ENCODE measurements at places on chromosomes 7 and 10. TPM values are rescaled to one million over a fixed set of nuclear protein-coding genes. Genes with fewer than 3 reads are reported as not detected.

DNA sequence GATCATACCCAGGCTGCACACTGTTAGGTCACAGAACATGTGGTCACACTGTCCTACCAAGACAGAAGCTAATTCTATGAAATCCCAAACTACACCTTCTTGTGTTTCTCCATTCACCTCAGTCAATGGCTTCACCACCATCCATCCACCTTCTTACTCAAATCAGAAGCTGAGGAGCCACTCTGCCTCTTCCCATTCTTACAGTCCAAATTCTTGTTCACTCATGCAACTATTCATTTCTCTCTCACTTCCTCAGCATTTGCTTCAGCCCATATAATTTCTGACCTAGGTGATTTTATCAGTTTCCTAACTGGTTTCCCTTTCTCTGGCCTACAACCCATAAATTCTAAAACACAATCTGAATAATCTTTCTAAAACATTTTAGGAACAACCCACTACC, 229.2 kb downstream of the LRRN3 start:
- DNase-seq = no peak
- H3K4me1 ChIP-seq = no peaks in the 10 kb centered on the region
- H3K4me3 ChIP-seq = no peak overlapping the region
- H3K27ac ChIP-seq = no peak overlapping the region

DNA sequence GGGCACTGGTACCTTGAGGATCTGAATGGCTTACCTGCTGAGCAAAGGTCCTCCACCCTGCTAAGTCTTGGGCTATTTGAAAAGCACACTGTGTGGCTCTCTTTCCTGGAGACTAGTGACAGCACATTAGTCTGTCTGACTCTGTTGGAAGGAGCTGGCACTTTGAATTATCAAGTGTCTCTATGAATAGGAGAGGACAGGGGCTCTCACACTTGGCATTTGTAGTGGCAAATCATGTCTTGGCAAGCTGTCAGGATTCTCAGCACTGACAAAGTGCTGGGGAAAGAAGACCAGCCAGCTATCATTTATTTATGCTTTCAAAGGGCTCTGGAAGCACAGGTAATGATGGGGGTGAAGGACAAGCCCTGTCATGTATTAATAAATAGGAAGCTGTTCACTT, 62.8 kb downstream of the MTPN start:
- H3K36me3 ChIP-seq = no peaks in the 10 kb centered on the region
- no peak overlapping the region for H3K4me3 ChIP-seq
- DNase-seq = no peak
- H3K27ac ChIP-seq = no peak overlapping the region
- no peaks in the 10 kb centered on the region for H3K4me1 ChIP-seq

- peak overlapping the region; percentile 10 for H3K27ac ChIP-seq
- H3K36me3 ChIP-seq = no peaks in the 10 kb centered on the region
- H3K4me1 ChIP-seq = no peaks in the 10 kb centered on the region
- DNase-seq = peak; percentile 87
- H3K27me3 ChIP-seq = no peaks in the 10 kb centered on the region
- H3K4me3 ChIP-seq = no peak overlapping the region
Observed at GRCh38 chr7:15839416-15840100, 153.1 kb upstream of the MEOX2 start.

DNA sequence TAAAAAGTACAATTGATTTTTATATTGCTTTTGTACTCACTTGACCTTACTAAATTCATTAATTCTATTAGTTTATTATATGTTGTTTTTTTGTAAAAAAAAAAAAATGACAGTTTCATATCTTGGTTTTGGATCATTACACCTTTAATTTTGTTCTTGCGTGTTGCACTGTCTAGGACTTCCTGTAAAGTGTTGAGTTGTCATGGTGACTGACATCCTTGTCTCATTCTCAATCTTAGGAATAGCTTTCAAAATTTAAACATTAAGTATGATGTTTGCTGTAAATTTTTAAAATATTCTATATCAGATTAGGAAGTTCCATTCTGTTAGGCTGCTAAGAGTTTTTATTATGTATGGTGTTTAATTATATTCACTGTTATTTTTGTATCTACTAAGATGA, 139.1 kb downstream of the ARHGAP12 start:
- H3K27ac ChIP-seq = no peak overlapping the region
- no peaks in the 10 kb centered on the region for H3K36me3 ChIP-seq
- no peak overlapping the region for H3K4me3 ChIP-seq
- DNase-seq = no peak
- no peaks in the 10 kb centered on the region for H3K4me1 ChIP-seq
- no peaks in the 10 kb centered on the region for H3K27me3 ChIP-seq

- peaks cover 93% of the 10 kb centered on the region for H3K27me3 ChIP-seq
- H3K36me3 ChIP-seq = no peaks in the 10 kb centered on the region
- no peak overlapping the region for H3K27ac ChIP-seq
- no peak for DNase-seq
- no peaks in the 10 kb centered on the region for H3K4me1 ChIP-seq
Observed at GRCh38 chr7:32070051-32070405, 179 bp downstream of the PDE1C start.

- DNase-seq = no peak
- H3K27ac ChIP-seq = no peak overlapping the region
- H3K36me3 ChIP-seq = peaks cover 48% of the 10 kb centered on the region
- H3K4me1 ChIP-seq = peaks cover 2% of the 10 kb centered on the region
Observed at GRCh38 chr7:135971366-135971725, 5.8 kb downstream of the MTPN start.

GRCh38 chr7:120966961-120967360, 16.4 kb downstream of the ING3 start:
- DNase-seq = no peak
- no peaks in the 10 kb centered on the region for H3K27me3 ChIP-seq
- peaks cover 53% of the 10 kb centered on the region for H3K36me3 ChIP-seq
- no peak overlapping the region for H3K27ac ChIP-seq
- H3K4me3 ChIP-seq = no peak overlapping the region
- no peaks in the 10 kb centered on the region for H3K4me1 ChIP-seq

GRCh38 chr7:137667633-137668387, 179.0 kb downstream of the DGKI start:
- no peaks in the 10 kb centered on the region for H3K36me3 ChIP-seq
- H3K27ac ChIP-seq = no peak overlapping the region
- DNase-seq = no peak
- no peak overlapping the region for H3K4me3 ChIP-seq
- H3K4me1 ChIP-seq = no peaks in the 10 kb centered on the region

DNA sequence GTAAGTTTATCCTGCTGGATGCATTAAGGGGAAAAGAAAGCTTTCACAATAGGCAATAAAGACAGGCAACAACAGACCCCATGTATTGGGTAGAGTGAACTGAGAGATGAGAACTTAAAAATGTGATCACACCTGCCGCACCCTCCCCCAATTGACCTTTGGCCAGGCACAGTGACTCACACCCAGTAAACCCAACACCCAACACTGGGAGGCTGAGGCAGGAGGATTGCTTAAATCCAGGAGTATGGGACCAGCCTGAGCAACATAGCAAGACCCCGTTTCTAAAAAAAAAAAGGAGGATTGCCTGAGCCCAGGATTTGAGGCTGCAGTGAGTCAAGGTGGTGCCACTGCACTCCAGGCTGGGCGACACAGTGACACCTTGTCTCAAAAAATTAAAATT, 86.9 kb downstream of the MPP7 start:
- DNase-seq = no peak
- no peaks in the 10 kb centered on the region for H3K36me3 ChIP-seq
- H3K27ac ChIP-seq = no peak overlapping the region
- no peak overlapping the region for H3K4me3 ChIP-seq

- H3K27ac ChIP-seq = no peak overlapping the region
- no peak for DNase-seq
- H3K4me3 ChIP-seq = no peak overlapping the region
Observed at GRCh38 chr7:137601642-137602041, 245.1 kb downstream of the DGKI start.

- no peak overlapping the region for H3K4me3 ChIP-seq
- H3K4me1 ChIP-seq = no peaks in the 10 kb centered on the region
- no peak overlapping the region for H3K27ac ChIP-seq
- no peaks in the 10 kb centered on the region for H3K27me3 ChIP-seq
Observed at GRCh38 chr7:40429826-40430225, 295.0 kb downstream of the SUGCT start.

GRCh38 chr10:105925045-105925785, 1239.3 kb downstream of the SORCS1 start:
- peaks cover 4% of the 10 kb centered on the region for H3K4me1 ChIP-seq
- peak; percentile 75 for DNase-seq
- no peaks in the 10 kb centered on the region for H3K36me3 ChIP-seq
- no peak overlapping the region for H3K4me3 ChIP-seq
- no peaks in the 10 kb centered on the region for H3K27me3 ChIP-seq

DNA sequence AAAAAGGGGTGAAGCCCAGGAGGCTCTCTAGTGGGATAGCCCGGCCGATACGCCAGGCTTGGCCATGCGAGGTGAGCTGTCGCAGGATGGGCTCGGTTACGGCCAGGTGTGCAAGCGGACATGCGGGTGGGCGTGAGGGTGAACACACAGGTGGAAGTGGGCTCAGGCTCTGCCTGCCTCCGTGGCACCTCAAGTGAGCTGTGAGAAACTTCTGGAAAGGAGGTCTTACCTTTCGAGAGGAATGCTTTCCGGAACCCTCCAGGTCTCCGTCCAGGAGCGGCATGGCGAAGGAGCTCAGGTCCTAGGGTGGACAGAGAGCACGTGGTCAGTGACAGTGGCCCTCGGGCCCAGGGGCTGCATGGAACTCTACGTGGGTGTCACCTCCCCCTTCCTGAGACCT, 90.7 kb downstream of the PRKAG2 start:
- no peak overlapping the region for H3K4me3 ChIP-seq
- no peaks in the 10 kb centered on the region for H3K36me3 ChIP-seq
- no peak for DNase-seq
- no peaks in the 10 kb centered on the region for H3K27me3 ChIP-seq
- no peak overlapping the region for H3K27ac ChIP-seq
- H3K4me1 ChIP-seq = peaks cover 7% of the 10 kb centered on the region

GRCh38 chr10:59868696-59869593, 37.4 kb downstream of the CCDC6 start:
- no peak for DNase-seq
- no peaks in the 10 kb centered on the region for H3K36me3 ChIP-seq

The OR2A1 gene
- not detected for total RNA-seq

The ERLIN1 gene
- total RNA-seq = 29.6 TPM

The MYH16 gene
- total RNA-seq = not detected

The TCAF2 gene
- 0.11 TPM for total RNA-seq

All from endodermal cell (in vitro differentiated cells).